Esophagus squamous epithelium (tissue), 5 donors: ENCODE measurements at places on chromosomes 12 and 14.

DNA sequence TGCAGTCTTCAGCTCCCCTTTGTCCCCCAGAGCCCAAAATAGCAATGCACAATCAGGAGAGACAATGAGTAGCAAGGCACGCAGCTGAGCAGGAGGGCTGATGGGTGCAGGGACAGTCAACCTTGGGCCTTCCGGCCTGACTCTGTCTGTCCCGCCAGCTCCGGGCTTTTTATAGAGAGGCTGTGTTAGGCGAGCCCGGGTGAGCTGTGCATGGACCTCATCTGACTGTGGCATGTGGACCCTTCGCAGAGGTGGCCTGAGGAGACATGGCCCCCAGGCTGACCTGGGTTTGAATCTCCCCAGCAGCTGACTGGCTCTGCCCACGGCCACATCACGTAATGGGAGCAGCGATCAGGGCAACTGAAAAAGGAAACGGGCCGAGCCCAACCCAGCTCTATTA is 177.9 kb downstream of the TSPAN9 start:
- no peak for DNase-seq

GRCh38 chr12:57891542-57892228 is 45.2 kb upstream of the CTDSP2 start:
- DNase-seq, result no peak

GRCh38 chr14:83147006-83147405 is 1613.4 kb upstream of the SEL1L start:
- no peak for DNase-seq

- no peak for DNase-seq
Observed at GRCh38 chr14:55085060-55085660, 33.7 kb downstream of the MAPK1IP1L start.

GRCh38 chr12:6961278-6961694 is 9.2 kb downstream of the PHB2 start:
- DNase-seq, result no peak

- no peak for DNase-seq
Observed at GRCh38 chr12:106973545-106973944, 13.4 kb downstream of the MTERF2 start.

DNA sequence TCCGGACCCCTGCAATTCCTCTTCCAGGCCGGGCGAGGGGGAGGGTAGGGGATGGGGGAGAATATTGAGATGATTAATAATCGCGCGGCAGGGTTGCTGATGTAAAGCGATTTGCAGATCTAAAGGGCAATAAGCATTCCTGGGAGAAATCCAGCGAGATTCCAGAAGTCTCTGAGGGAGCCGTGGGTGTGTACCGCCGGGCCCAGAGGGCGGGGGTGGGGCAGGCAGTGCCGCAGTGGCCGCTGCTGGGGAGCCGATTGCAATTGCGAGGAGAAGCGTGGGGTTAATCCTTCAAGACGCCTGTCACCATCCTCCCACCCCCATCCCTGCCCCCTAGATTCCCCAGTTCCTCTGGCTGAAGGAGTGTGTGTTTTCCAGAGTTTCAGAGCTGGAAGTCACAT is 16.4 kb downstream of the FOS start:
- DNase-seq, result no peak

- no peak for DNase-seq
Observed at GRCh38 chr12:27922531-27923139, 49.9 kb downstream of the PTHLH start.

DNA sequence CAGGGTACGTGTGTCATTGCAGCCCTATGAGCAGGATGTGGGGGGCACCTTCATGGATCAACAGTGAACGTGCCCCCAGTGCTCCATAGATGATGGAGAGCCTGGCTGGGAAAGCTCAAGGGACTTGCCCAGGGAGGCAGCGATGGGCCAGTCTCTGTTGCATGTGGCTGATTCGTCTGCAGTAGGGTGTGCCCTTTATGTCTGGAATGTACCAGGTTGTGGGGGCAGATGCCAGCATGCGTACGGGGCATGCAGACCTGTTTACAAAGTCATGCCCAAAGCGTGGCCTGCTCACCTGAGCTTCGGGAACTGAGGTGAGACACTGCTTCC is 72.3 kb downstream of the TESC start:
- DNase-seq, result no peak

DNA sequence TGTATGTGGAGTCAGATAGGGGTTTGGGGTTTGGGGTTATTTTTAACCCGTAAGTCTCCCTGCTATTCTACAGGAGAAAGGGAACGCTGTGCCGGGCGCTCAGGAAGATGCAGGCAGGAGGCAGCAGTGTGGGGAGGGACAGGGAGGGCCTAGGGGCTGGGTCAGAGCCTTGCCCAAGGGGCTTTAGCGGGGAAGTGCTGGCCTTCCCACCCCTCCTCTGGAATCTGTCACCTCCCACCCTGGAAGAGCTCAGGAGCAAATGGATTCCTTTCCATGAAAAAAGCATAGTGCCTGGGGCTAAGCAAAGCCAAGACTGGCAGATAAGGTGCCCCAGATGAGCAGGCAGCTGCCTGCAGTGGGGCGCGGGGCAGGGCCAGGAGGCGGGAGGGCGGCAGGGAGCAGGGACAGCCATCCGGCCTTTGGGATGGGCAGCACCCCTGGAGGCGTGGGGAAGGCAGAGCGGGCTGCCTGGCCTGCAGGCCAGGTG is 7.3 kb upstream of the INF2 start:
- DNase-seq, result no peak

- no peak for DNase-seq
Observed at GRCh38 chr12:124276337-124276736, 18.6 kb upstream of the RFLNA start.

- DNase-seq, result no peak
Observed at GRCh38 chr14:87626266-87626665, 366.7 kb downstream of the GALC start.

DNA sequence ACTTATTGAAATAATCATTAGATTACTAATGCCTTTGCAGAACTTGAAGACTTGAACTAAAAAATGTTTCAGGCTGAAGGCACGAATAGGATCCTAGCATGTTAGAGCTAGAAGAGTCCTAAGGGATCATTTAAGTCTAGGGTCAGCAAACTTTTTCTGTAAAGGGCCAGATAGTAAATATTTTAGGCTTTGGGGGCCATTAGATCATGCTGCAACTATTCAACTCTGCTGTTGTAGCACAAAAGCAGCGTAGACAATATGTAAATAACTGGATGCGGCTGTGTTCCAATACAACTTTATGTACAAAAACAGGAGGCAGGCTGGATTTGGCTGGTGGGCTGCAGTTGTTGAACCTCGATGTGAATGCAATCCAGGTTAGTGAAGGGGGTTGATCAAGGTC is 221.7 kb downstream of the ATP23 start:
- DNase-seq, result no peak

DNA sequence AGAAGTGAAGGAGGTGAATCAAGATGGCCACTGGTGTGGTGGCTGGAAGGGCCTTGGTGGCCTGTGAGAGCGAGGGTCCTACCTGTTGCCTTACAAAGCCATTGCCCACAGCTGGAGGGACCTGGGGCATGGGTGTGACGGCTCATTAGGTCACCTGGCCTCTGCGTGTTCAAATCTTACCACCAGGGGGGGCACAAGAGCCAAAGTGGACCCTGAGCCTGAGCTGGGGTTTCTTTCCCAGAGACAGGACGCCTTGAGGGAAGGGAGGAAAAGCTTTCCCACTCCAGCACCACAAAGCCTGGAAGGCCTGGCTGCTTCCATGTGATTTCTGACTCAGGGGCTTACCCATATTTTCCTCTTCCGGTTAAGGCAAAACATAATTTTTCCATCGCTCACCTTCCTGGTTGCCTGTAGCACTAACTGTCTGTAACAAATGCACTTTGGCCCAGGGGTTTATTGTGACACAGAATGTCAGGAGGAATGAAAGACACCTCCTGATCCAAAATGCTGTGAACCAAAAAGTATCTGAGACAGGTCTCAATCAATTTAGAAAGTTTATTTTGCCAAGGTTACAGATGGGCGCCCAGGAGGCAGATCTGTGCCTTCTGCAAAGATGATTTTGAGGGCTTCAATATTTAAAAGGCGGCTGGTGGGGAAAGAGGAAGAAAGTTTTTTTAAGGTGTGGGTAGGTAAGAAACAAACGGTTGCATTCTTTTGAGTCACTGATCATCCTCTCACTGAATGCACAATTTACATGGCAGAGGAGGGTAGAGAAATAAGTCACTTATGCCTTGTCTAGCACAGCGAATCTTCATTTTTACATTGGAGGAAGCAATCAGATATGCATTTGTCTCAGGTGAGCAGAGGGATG is 4.3 kb upstream of the CD9 start:
- no peak for DNase-seq
